Epithelial cell of prostate (primary cell): ENCODE measurements at places on chromosomes 11 and 22.

GRCh38 chr11:128222245-128222884, 365.0 kb downstream of the ETS1 start:
- DNase-seq: no peak

DNA sequence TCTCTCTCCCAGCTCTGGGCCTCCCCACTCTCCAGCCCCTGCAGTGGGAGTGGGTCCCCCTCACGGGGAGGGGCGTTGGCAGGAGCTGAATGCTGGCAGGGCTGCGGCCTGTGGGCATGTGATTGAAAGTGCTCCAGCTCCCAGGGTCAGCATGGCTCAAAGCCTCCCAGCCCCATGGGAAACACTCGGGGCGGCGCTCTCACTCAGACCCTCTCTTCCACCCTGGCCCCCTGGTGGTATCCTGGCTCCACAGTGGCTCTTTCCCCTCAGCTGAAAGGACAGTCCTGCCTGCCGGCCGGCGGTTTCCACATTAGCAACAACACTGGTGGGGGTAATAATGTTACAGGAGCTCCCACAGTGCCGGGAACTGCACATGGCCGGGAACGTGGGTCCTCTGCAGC, 35.5 kb downstream of the POLR3H start:
- no peak for DNase-seq

DNA sequence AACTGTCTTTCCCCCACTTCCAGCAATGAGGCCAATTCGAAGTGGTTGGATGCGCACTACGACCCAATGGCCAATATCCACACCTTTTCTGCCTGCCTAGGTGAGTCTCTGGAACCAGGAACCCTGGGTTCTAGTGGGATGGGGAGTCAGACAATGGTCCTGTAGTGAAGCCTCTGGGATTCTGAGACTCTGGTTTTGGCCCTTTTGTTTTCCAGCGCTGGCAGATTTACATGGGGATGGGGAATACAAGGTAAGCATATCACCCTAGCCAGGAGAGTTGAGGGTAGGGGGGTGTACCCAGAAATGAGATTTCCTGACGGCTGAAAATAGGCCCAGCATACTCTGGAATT, 530 bp downstream of the BBS1 start:
- no peak for DNase-seq

DNA sequence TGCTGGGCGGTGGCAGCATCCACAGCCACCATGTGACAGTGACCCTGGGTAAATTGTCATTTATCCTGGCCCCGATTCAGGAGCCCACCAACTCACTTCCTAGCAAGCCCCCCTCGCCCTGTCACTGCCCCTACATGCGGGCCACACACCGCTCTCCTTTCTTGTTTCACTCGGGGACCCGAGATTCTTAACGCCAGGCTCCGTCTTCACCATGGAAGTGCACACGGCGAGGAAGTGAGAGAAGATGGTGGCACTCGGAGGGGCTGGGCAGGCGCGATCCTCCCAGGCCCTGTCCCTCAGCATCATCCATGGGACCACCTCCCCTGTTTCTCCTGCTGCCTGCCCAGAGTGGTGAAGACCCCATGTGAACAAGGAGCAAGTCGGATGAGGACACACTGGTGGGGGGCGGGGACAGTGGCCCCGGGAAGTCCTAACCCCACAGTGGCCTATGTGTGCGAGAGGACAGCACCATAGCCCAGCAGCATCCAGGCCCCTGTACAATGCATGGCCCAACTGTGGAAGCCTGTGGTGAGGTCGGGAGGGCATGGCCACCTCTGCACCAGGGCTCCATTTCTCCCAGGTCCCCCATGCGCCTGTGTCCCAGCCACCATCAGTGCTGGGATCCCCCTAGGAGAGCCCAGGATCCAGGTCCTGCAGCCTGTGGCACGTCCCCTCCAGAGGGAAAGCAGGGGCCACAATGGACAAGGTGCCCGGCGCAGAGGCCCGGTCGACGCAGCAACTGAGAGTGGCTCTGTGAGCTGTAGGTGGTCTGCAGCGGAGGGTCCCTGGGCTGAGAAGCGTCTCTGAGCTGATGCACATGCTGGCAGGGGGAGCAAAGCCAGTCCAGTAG, 262.8 kb downstream of the BRD1 start:
- DNase-seq: no peak

- DNase-seq: no peak
Observed at GRCh38 chr22:49377306-49377705, 450.4 kb downstream of the BRD1 start.

GRCh38 chr22:20656516-20656901, 117.4 kb upstream of the SERPIND1 start:
- no peak for DNase-seq

DNA sequence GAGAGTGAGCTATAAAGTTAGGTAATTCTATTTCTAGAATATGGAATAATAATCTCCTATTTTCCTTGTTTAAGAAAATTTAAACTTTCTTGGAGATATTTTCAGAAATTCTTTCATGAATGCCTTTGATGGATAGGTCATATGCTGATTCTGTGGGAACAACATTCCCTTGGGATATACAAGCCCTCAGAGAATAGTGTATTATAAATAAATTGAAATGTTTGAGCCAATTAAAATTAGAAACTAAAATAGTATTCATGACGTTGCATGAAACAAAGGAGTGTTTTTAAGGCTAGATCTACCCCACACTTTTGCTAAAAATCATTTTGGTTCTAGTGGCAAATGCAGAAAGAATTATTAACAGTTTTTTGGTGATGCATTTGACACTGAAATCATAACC, 269.3 kb upstream of the ANO3 start:
- DNase-seq: no peak

- DNase-seq: no peak
Observed at GRCh38 chr11:13667245-13667644, 1.2 kb upstream of the FAR1 start.

GRCh38 chr11:65789230-65790103, 2.6 kb downstream of the OVOL1 start:
- DNase-seq: no peak

DNA sequence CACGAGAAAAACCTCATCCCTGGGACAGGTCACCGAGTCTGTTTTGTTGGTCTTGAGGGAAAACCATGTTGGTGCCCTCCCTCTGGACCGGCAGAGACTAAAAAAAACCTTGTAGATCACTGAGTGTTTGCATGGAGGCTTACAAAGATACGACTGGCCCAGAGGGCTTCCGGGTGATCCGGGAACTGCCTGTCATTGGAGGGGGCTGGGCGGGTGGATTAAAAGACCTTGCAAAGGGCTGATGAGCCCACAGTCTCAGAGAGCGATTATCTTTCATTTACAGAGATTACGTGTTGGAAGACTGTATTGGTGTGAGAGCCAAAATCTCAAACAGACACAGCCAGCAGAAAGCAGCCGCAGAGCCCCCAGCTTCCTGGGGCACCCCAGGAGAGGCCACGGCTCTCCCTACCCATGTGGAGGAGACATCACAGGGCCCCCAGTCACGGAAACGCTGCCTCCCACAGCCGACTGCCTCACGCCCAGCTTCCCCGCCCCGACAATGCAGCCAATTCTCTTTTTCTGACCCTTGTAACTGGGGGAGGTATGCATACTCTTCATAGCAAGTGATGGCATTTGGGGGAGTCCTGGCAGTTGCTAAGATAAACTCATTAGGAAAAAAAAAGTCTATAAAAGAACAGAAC, 426.4 kb downstream of the CTTN start:
- DNase-seq: no peak

- DNase-seq: peak; percentile 96
Observed at GRCh38 chr11:108616549-108616948, 23.0 kb upstream of the EXPH5 start.

DNA sequence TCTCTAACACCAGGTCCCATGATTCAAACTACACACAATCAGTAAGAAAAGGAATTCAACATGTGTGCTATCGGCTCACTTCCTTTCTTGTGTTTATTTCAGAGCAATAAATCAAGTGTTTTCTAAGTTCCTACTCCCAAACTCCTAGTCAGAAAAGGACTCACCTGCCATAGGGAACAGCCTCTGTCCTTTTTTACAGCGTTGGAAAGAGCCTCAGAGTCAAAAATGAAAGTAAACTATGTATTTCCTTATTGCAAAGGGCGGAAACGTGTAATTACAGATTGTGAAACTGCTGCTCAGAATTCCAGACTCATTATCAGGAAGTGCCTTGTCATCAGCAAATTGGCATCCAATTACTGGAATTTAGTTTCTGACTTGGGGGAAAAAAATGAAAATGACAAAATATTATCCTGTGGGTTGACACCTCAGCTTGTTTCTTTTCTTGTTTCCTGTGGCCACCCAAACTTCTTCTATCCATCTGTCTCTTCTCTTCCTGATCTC, at the start of gene CASP4:
Gene CASP4 (minus strand): TSS at position 220 of the 501 bp plus-strand sequence. CDS start 49 bp downstream, at position 171.
- no peak for DNase-seq

DNA sequence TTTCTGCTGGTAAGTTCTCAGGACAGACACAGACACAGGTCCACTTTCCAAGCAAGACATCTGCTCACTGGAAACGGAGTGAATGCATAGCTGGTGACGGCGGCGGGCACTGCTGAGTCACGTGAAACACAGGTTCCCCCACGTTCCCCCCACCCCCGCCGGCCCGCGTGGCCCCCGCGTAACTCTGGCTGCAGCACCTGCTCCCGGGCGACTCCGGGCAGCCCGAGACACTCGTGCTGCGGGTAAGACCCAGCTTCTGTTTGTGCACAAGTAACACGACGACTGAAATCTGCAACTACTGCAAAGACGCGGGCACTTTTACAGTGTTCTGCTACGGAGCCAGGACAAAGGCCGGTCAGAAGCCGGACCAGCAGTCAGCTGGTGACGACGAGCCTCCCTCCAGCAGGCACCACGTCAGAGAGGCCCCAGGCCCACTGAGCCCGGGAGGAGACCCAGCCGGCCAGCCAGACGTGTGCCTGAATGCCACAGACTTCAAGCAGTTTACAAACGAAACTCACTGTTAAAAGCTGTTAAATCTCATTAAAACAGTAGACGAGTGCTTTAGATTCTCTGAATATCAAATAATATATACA, 12.9 kb upstream of the ARFGAP3 start:
- no peak for DNase-seq

DNA sequence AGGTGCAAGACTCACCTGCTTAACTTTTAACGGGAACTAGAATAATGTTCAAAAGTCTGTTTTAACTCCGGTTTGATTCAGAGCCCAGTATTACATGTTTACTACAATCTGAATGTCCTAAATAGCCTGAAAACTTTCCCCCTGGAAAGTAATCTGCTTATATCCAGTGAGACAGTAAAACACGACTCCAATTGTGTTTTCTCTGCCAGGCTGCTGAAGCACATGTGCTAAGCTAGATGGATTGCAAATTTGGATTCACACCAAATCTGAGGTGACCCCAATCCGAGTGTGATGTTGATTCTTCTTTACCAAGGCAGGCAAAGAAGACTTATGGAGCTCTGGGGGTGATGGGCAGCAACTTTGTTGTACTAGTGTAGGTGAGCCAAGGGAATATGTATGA, 158.7 kb upstream of the PDGFD start:
- no peak for DNase-seq

GRCh38 chr11:8640267-8640906, 42.1 kb downstream of the TRIM66 start:
- DNase-seq: no peak

DNA sequence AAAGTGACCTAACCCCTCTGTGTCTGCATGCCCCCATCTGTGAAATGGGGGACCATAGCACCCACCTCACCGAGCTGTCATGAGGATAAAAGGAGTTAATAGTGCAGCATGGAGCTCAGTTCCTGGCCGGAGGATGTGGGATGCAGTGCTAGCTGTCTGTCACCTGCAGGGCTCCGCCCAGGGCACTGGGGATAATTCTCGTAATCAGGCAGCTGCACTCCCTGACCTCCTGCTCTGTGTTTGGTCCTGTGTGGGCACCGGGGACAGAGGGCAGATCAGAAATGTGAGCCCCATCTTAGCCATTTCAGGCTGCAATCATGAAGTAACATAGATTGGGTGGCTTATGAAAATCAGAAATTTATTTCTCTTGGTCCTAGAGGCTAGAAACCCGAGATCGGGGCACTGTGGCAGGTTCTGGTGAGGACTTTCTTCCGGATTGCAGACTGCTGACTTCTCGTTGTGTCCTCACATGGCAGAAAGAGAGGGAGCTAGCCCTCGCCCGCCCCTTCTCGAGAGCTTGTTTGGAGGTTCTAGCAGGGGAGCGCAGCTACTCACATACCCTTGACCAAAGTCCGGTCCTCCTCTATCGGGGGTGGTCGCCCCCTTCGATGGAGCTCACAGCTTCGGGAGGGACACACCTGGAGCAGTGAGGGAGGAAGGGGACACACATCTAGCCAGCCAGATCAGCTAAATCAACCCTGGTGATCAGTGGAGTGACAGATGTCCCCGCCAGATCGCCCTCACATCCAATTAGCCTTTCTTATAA, 3.2 kb downstream of the KCTD17 start:
- DNase-seq: no peak

DNA sequence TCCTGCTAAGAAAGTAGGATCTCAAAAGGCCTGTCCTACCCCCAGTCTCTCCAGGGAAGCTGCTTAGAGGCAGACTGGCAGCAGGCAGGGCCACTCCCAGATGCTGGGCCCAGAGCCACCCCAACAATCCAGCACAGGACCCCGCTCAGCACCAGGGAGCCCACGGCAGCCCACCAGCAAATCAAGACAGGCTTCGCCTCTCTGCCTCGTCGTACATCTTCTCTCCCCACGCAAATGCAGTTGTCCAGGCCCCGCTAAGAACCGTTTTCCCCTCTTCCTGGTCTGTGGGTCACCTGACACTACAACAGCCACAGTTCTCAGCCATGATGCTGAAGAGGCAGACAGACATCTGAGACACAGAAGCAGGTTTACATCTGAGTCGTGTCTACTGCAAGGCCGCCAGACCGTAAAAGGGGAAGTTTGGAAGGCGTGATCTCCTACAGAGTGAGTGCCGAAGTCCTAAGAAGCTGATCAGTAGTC, 51.1 kb downstream of the IGSF9B start:
- DNase-seq: no peak

DNA sequence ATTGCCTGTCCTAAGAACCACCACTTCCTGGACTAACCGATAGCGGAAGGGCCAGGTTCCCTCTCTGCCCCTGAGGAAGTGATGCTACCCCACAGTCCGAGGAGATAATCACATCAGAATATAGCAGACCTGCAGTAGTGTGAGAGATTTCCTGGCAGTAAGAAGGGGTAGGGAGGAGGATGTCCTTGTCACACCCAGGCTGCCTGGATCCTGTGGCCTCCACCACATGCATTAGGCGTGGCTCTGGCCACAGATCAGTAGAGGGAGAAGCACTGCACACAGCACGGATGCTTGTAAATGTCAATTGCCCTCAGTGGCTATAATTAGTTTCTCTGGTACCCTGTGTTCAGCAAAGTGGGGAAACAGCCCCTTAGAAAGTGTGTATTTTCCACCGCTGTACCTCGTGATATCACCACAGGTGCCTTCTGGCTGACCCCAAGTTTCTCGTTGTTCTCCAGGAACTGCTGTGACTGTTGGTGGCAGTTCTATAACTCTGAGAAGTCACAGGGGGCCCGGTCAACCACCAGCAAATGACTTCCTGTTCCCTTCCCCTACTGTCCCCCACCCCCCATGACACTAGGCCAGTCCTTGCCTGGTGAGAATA, 61.8 kb downstream of the UBASH3B start:
- DNase-seq: no peak
